ENCODE measurements at places on chromosomes 3 and 15.

DNA sequence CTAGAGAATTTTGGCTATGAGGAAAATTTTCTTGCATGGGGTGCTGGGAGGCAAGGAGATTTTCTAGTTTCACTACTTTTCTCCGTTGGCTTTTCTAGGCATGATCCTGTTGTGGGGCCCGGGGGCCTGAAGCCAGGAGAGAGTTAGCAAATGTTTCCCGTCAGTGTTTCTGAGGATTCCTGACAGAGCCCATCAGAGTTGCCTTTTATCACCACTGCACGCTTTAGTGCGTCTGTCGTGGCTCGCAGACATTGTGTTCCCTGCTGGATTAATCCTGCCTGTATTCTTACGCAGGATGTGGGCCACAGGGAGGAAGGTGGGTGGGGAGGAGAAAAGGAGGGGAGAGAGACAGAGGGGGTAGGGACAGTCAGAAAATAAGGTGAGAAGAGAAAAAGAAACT is 18.1 kb upstream of the BOC start:
- DNase-seq, result no peak

GRCh38 chr3:10432156-10432845 is 73.1 kb downstream of the ATP2B2 start:
- no peak for DNase-seq

- DNase-seq, result no peak
Measured at GRCh38 chr3:194758716-194759115, 73.0 kb downstream of the FAM43A start.

- DNase-seq, result no peak
Measured at GRCh38 chr3:196812853-196813252, 54.9 kb upstream of the SENP5 start.

DNA sequence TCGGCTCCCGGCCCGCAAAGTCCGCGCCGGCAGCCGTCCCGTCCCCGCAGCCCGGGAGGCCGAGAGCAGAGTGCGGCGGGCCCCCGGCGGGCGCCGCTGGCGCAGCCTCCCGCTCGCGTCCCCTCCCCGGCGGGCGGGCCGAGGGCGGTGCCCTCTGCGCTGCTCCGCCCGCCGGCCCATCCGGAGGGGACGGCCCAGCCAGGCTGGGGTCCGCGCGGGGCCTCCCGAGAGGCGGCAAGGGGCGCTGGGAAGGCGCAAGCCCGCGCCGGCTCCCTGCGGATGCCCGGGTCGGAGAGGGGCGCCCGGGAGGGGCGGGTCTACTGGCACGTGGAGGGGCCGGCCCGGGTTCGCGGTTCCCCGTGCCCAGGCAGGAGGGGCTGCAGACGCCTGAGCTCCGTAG is at the start of the genes CLCN2 and POLR2H:
CLCN2 (minus strand) TSS at position 74 of the 400 bp plus-strand sequence. CDS start 126 bp downstream, outside the sequence.
POLR2H (plus strand) TSS at position 179 of the 400 bp plus-strand sequence. CDS start 1,783 bp downstream, outside the sequence.
- no peak for DNase-seq

GRCh38 chr15:83846847-83847246 is 192.9 kb downstream of the ADAMTSL3 start:
- DNase-seq, result no peak

DNA sequence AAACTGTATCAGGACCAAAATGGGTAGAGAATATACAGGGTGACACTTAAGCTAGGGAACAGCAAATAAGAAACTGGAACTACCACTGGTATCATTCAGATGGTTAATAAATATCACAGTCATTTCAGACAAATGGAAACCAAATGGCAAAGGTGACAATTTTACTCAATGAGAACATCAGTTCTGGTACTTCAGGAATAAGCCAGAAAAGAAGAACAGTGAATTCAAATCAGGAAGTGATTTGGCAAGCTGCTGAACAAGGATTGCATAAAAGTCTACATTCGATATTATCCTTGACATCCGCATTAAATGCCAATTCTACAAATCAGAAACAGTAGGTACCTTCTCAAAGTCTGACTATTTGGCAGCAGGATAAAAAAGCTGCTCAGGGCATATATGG is 23.5 kb upstream of the STIMATE start:
- no peak for DNase-seq

GRCh38 chr15:43974852-43975251 is 148.1 kb downstream of the WDR76 start:
- DNase-seq, result no peak

DNA sequence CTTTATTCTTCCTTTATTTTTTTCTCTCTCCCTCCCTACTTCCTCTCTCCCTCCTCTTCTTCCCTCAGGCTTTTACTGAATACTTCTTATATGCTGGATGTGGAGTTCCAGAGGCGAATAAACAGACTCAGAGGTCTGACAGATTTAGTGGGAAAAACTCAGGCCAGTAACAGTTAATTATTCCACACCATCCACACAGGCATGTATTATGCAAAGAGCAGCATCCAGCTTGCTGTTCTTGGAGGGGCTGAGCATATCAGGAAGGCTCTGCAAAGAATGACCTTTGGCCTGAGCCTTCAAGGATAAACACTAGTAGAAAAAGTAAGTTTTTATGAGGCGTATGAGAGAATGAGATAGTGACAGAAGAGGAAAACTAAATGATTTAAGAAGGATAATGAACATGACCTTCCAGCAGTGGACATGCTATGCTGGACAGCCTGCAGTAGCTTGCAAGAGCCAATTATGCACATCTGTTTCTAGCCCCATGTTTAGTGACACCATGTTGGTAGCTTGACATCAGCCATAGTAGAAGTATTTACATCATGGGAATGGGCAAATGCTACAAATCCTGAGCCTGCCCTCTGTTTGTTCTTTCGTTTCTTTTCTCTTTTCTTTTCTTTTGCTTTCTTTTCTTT is 387.4 kb downstream of the EPHB1 start:
- DNase-seq, result no peak

GRCh38 chr15:92608866-92609700 is 46.5 kb downstream of the FAM174B start:
- DNase-seq, result no peak

DNA sequence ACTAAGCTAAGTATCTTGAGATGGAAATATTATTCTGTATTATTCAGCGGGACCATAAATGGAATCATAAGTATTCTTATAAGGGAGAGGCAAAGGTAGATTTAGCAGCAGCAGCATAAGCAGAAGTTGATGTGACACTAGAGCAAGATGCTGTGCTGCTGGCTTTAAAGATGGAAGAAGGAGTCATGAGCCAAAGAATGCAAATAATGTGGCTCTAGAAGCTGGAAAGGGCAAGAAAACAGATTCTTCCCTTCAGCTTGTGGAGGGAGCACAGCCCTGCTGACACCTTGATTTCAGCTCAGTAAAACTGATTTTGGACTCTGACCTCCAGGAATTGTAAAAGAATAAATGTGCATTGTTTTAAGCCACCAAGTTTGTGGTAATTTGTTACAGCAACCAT is 144.2 kb upstream of the ANKRD28 start:
- no peak for DNase-seq

Data from epithelial cell of prostate (primary cell).